Activated naive CD8-positive, alpha-beta T cell treated with anti-CD3 and anti-CD28 coated beads for 36 hours (primary cell): ENCODE measurements at places on chromosomes 7 and 10. TPM values are rescaled to one million over a fixed set of nuclear protein-coding genes. Genes with fewer than 3 reads are reported as not detected.

The BAMBI gene
- 0.44 TPM for total RNA-seq

- no peak overlapping the region for H3K4me3 ChIP-seq
- no peak for DNase-seq
- H3K27me3 ChIP-seq = peaks cover 6% of the 10 kb centered on the region
- no peak overlapping the region for H3K27ac ChIP-seq
- no peaks in the 10 kb centered on the region for H3K4me1 ChIP-seq
These were observed 39.2 kb upstream of the TMEM273 start for GRCh38 chr10:49227406-49227805.

DNA sequence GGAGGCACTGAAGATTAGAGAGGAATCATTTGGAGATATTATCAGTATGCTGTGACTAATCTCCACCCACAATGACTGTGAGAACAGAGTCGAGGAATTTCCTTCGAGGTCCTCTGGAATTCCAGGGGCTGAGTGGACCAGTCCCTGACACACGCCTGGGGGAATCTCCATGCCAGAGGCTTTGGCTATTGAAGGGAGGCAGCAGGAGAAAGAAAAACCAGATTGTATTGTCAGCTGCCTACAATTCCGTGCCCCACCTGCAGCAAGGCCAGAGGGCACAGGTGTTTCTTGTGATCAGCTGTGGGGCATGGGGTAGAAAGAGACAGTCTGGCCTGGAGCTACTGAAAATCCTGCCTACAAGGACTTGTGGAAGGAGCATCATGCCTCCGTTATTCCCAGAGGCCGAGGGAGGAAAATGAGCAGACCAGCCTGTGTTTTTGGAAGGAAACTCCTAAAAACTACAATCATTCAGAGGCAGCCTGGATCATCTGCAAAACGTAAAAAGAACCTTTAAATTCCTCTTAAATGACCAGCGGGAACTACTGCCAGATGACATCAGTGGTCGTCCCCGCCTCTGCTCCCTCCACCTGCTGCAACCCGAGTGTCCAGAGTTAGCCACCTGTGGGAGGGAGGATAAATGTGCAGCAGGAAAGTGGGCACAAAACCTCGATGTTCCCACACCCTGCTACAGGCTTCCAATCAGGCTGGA is 25.4 kb upstream of the ANK3 start:
- no peak overlapping the region for H3K27ac ChIP-seq
- no peaks in the 10 kb centered on the region for H3K36me3 ChIP-seq
- H3K27me3 ChIP-seq = peaks cover 4% of the 10 kb centered on the region
- no peak overlapping the region for H3K4me3 ChIP-seq
- DNase-seq = no peak

DNA sequence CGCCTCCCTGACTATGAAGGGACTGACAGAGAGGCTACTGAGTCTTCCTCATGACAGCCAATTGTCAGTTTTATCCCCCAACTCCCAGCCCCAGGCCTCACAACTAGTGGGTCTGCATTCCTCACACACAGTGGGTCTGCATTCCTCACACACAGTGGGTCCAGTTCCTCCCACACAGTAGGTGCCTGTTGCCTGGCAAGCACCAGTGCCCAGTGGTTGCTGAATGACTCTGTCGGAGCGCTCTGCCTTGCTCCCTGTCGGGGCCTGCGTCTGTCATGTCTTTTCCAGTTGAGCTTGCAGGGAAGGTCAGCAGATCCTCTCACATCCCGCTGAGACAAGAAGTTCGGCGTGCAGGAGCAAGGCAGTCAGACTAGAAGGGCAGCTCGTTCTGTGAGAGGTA is 590.0 kb upstream of the MKI67 start:
- H3K36me3 ChIP-seq = no peaks in the 10 kb centered on the region
- no peaks in the 10 kb centered on the region for H3K4me1 ChIP-seq
- H3K27ac ChIP-seq = no peak overlapping the region

The PDK4 gene
- total RNA-seq = not detected

- no peaks in the 10 kb centered on the region for H3K4me1 ChIP-seq
- H3K4me3 ChIP-seq = no peak overlapping the region
- no peak overlapping the region for H3K27ac ChIP-seq
- peaks cover 17% of the 10 kb centered on the region for H3K27me3 ChIP-seq
- DNase-seq = no peak
These were observed 60.9 kb downstream of the BAMBI start for GRCh38 chr10:28738200-28738599.

The CEP55 gene
- total RNA-seq = 52.0 TPM

DNA sequence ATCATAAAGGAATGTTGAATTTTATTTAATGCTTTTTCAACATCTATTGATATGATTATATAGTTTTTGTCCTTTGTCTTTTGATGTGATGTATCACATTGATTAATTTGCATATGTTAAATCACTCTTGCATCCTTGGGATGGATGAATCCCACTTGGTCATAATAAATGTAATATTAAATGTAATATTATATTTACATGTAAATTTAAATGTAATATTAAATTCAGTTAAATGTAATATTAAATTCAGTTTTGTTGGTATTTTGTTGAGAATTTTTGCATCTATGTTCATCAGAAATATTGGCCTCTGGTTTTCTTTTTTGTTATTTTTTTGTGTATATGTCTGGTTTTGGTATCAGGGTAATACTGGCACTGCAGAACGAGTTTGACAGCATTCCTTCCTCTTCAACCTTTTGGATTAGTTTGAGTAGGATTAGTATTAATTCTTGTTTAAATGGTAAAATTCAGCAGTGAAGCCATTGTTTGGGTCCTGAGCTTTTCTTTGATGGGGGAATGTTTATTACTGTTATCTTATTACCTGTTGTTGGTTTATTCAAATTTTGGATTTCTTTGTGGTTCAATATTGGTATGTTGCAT is 37.8 kb downstream of the ABCA13 start:
- H3K27ac ChIP-seq = no peak overlapping the region
- H3K36me3 ChIP-seq = no peaks in the 10 kb centered on the region
- no peak for DNase-seq
- no peak overlapping the region for H3K4me3 ChIP-seq
- no peaks in the 10 kb centered on the region for H3K4me1 ChIP-seq

The FFAR4 gene
- not detected for total RNA-seq

- peaks cover 2% of the 10 kb centered on the region for H3K4me1 ChIP-seq
- H3K4me3 ChIP-seq = no peak overlapping the region
- H3K27me3 ChIP-seq = peaks cover 40% of the 10 kb centered on the region
- H3K27ac ChIP-seq = no peak overlapping the region
- no peaks in the 10 kb centered on the region for H3K36me3 ChIP-seq
These were observed 119.7 kb downstream of the WDR11 start for GRCh38 chr10:120970595-120971529.

The GRID1 gene
- total RNA-seq = not detected

The MACROH2A2 gene
- 3.9 TPM for total RNA-seq

DNA sequence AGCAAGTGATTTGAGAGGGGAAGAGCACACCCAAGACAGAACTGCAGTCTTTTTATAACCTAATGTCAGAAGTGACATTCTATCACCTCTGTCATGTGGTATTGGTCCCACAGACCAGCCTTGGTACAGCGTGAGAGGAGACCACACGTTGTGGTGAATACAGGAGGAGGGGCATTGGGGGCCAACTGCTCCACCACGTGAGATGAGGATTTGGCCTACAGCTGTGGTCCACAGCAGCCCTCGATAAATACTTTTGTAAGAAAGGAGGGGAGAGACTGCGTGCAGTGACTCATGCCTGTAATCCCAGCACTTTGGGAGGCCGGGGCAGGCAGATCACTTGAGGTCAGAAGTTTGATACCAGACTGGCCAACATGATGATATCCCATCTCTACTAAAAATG is 243.1 kb downstream of the FGFR2 start:
- H3K27me3 ChIP-seq = no peaks in the 10 kb centered on the region
- H3K4me1 ChIP-seq = no peaks in the 10 kb centered on the region
- H3K27ac ChIP-seq = no peak overlapping the region
- no peaks in the 10 kb centered on the region for H3K36me3 ChIP-seq
- no peak overlapping the region for H3K4me3 ChIP-seq
- no peak for DNase-seq
